ENCODE measurements at places on chromosomes 2 and 18.

DNA sequence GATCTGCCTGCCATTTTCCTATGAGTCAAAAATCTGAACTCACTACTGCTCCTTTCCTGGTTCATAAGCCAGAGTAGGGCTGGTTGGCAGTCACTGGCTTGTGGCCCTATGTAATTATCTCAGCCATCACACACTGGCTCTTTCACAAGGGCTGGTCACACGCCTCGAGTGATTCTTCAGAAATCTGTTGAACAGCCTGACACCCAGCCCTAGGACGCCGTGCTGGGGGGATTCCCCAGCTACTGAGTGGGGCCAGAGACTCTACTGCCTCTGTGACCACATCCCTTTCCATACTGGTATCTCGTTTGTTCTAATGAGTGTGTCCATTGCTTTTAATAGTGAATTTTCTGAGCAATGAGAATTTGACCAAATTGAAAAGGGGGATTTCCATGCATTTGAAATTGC, 45.8 kb upstream of the RBM44 start:
- DNase-seq = peak; percentile 36

DNA sequence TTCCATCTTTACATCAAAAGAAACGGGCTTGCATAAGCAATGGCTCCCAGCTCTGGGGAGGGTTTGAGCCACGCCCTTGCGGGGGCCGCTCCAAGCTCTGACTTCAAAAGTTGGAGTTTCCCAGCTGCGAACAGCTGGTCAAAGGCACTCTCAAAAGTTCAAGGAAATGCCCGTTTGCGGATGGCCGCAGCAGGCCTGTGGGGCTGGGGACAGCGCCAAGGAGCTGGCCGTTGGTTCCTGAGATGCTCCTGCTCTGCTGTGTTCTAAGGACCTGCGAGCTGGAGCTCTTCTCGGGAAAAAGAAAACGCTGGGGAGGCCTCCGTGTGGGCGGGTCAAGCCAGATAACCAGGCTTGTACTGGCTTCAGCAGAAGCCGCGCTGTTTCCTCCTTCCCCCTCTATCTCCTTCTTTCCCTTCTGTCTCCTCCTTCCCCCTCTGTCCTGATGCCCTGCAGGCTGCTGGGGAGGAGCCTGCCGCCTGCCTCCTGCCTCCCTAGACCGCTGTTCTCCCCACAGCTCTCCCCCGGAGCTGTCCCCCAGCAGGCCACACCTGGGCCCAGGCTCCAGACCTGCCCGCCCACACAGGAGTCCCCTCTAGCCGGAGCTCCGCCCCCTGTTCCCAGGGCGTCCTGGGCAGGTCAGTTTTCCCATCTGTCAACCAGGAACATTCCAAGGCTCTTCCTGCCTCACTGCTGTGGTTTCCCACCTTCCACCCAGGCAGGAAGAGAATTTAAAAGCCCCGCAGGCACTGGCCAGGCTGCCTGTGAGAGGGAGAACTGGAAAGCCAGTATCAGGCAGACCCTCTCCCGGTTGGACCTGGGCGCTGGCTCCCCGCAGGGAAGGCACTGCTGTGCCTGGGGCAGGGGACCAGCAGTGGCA, 14.1 kb downstream of the KLF11 start:
- no peak for DNase-seq

DNA sequence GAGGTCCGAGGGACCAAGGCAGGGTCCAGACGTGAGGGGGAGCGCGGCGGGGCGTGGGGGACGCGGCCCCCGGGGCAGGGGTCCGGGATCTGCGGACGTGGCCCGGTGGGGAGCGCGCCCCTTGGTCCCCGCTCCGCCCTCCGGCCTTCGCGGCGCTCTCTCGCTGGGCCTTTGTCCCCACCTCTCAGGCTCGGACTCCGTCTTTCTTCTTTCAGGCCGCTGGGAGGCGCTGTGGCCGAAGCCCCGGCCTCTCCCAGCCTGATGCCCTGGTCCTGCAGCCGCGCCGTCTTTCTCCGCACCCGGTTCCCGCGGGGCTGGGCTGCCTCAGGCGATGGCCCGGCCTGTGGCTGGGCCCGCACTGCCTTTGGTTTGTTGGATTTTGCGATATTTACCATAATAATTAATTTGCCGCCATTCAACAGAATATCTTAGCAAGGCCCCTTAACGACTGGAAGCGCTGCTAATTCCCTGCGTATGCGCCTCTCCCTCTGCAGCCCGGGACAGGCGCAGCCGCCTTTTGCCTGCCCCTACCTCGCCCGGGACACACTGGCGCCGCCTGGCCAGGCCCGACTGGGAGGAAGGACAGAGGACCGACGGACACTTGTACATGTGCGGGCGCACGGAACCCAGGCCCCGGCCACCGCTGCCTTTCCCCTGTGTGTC, 10.8 kb downstream of the SIX3 start:
- DNase-seq = peak; percentile 6

- no peak for DNase-seq
These were observed 36.7 kb upstream of the SKA1 start for GRCh38 chr18:50338122-50338521.

DNA sequence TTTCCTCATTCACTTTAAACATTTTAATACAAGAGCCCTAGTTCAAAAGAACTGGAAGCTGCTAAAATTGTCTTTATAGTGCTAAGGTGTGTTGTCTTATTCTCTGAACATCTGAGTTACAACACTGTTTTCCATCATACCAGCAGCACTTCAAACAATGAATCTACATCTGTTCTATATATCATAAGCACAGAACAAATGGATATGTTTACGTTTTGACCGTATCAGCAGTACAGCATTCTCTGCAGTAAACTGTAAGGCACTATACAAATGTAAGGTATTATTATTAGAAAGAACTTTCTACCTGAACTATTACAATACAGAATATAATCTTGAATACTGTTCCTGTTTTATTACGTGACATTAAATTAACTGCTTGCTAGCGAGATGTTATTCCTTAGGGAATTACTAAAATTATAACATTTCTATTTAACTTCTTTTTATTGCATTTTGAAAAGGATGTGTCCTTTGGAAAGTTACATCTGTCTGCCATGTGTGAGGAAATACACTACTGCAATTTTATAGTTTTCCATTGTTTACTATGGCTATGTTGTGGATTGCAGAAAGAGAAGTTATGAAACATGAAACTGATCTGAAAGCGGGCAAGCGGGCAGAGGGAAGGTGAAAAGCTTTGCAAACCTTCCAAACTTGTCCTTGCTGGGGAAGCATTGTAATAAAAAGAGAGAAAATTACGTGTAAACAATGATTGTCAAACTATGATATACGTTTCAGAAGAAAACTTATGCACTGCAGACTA, 13.7 kb downstream of the NCKAP1 start:
- no peak for DNase-seq

GRCh38 chr2:62194558-62195420, 1.1 kb upstream of the B3GNT2 start:
- DNase-seq = no peak

GRCh38 chr18:13611601-13612195, 114.7 kb downstream of the FAM210A start:
- DNase-seq = no peak

DNA sequence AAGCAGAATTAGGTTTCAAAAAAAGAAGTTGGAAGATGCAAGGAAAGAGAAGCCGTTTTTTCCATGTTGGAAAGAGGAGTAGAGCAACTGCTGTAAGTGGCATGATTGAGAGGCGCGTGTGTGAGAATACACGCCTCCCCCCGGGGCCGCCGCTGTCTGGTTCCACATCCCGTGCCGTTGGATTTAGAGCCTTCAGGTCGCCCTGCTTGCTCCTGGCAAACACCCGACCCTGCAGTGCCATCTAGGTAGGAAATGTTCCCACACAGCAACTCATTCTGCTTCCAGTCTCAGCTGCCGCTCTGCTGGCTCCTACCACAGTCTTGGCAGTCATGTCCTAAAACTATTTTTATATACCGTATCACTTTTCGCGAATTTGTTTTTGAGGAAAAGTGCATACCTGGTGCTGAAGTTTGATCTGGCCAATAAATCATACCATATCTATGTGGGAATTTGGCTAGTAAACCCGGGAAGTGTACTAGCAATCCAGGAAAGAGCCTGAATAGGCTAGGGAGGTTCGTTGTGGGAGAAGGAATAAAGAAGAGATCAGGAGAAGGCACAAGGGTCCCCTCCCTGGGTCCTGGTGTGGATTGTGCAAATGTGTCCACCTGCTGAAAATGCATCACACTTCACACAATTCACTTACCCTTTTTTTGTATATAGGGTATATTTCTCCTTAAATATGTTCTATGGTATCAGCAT, 372.7 kb downstream of the FBXO15 start:
- no peak for DNase-seq

DNA sequence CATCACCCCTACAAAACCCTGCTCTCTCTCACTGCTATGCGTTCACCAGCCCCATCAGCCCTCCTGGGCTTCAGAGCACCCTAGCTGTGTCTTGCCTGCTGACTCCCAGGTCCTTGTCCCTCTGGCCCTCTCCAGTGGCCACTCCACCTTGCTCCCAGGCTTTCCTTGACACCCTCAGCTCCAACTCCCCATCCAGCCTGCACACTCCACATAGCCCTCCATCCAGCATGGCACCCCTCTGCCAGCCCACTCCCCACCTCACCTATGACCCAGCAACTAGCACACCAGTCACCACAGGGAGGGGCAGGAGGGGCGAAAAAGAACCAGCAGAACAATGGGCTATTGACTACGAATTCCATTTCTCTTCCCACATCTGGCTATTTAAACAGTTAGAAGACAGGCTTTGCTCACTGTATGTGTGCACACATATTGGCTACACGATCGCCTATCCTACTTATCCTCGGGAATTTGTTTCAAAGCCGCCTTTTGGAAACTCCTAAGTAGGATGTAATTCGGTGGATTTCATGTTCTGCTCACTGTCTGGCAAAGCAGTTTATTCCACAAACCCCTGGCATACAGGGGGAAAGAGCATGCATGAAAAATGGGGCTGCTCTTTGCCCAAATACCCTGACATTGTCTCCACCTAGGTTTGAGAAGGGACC, 195.3 kb downstream of the SMAD2 start:
- no peak for DNase-seq

- DNase-seq = no peak
These were observed 182.9 kb upstream of the SIX3 start for GRCh38 chr2:44758591-44758990.

GRCh38 chr18:26839609-26840008, 25.9 kb downstream of the AQP4 start:
- DNase-seq = no peak

- DNase-seq = no peak
These were observed 354.1 kb upstream of the ATP5MC3 start for GRCh38 chr2:175535631-175536030.

- DNase-seq = no peak
These were observed 339.6 kb downstream of the TRIB2 start for GRCh38 chr2:13056259-13056843.

- no peak for DNase-seq
These were observed 433.0 kb upstream of the REG3G start for GRCh38 chr2:78592491-78592890.

DNA sequence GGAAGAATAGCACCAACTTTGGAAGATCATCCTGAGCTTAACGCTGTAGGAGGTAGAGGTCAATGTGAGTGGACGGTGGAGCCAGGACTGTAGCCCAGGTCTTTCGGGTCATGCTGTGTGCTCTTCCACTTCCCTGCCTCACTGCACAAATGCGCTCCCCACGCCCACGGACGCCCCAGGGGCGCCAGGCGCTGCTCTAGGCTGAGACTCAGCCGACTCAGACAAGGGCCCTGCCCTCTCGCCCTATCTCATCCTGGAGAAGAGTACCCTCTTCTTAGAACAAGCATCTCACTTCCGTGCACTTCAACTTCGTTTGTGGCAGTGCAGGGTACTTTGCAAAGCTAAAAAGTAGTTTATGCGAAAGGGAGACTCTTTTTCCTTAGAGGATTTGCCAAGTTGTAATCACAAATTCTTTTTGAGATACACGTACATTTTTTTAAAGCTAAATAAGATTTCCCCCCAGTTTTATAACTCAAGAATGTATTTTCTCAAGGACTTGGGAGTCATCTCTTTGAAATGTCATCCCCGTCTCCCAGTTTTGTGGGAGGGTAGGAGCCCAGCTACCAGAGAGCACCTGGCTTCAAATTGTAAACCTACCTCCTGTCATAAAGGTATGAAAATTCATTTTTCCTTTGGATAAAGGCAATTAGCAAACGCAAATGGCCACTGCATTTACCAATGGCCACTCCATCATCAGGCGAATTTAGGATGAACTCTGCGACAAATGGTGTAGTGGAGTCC, 1.2 kb upstream of the PRELID3A start:
- no peak for DNase-seq

DNA sequence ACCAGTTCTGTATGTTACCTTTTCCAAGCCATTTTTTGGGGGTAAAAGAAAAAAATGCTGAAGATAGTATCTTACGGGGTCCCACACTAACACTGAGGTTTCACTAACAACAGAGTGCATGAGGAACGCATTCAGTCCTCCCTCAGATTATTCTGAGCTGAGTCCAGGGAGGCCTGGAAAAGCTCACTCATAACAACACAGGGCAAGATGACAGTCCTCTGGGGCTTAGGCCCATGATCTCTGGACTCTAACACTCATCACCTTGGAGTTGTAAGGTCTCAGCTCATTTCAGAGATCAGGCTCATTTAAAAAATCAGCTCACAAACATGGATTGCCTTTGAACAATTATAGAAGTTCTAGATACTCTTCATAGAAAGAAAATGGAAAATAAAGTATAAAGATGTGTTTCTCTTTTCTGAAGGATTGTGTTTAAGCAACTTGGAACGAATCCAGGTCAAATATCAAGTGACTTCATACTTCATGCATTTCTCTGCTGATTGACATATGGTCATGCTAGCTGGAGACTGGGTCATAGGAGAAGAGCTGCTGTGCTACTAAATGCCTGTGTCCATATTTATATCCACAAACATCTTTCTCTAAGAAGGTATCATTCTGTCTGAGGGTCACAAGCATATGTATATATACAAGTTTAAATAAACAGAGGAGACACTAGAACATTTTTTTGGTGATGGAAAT, 265.8 kb downstream of the ALK start:
- DNase-seq = no peak

DNA sequence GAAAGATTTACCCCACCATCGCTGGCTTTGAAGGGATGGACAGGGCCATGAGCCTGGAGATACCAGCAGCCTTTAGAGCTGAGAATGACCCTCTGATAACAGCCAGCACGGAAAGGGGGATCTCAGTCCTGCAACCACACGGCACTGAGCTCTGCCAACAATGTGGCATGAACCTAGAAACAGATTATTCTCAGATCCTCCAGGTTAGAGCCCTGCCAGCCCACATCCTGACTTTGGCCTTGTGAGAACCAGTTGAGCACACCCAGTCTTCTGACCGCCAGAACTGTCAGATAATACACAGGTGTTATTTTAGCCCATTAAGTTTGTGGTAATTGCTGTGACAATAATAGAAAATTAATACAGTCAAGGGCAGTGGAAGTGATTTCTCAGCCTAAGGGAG, 9.4 kb upstream of the GNLY start:
- DNase-seq = no peak

- DNase-seq = no peak
These were observed 521 bp downstream of the MYCN start for GRCh38 chr2:15940661-15941480.

GRCh38 chr2:201642086-201642578, 1.2 kb downstream of the TMEM237 start:
- no peak for DNase-seq
